ENCODE measurements at places on chromosomes 1 and 21.

- DNase-seq, result no peak
These were observed 2.6 kb downstream of the GJC2 start for GRCh38 chr1:228152097-228152917.

GRCh38 chr1:24897263-24898151 lies 32.6 kb downstream of the RUNX3 start:
- DNase-seq, result no peak

DNA sequence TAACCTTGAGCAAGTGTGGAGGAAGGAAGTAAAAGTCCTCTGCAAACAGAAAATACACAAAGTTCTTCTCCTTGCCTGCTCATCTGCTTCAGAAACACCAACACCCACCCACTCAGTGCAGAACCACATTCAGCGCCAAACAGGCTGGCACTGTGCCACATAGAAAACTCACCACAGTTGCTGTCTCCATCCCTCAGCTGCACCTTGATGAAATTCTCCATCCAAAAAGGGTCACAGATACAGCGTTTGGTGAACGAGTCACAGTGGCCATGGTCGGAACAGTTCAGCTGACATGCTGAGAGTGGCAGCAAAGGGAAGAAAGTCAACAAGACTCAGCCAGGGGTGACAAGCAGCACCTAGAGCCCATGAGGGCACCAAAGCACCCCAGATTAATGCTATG lies 114.5 kb downstream of the KIAA0319L start:
- no peak for DNase-seq

DNA sequence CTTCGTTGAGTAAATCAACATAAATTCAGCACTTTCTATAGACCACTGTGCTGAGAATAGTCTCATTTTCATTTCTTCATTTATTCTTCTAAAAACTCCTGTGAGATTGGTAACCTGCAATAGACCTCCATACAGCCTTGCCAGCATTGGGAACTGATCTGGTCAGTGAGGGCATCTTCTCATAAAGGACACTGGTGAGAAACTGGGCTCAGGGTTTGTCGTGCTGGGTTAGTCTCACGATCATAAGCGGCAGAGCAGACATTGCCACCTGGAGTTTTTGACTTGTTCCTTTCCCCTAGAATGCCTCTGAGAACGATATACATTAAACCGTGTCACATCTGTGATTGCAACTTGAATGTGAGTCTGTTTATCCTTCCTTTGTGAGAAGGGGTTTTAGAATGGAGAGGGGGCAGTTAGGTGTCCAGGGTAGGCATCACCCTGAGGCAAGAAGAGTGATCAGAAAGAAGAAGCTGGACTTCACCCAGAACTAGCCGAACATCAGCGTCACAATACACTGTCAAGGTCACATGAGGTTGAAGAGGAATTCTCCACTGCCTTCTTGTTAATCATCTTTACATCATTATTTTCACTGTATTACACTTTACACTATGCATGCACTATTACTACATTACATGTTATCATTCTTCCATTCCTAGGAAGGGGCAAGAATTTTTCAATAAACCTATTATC lies 1.4 kb upstream of the TTLL7 start:
- no peak for DNase-seq

DNA sequence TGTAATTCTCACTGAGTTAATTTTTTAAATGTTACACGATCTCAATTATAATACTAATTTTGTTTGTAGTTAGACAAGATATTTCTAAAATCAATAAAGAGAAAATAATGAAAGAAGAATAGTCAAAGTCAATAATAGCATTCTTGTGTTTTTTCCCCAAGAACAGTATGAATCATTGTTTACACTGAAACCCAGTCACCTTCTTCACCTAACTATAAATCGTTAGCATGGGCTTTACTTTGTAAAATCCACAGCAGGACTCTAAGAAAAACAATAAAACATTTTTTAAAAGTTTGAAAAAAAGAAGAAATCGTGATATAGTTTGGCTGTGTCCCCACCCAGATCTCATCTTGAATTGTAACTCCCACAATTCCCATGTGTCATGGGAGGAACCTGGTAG lies 234.6 kb upstream of the LYPLAL1 start:
- no peak for DNase-seq

GRCh38 chr1:206909883-206910318 lies 11.8 kb downstream of the FCMR start:
- DNase-seq, result no peak

GRCh38 chr1:32400876-32401631 lies 6.8 kb upstream of the BSDC1 start:
- peak; percentile 51 for DNase-seq

GRCh38 chr1:53057127-53057526 lies 4.9 kb upstream of the PODN start:
- DNase-seq, result peak; percentile 53

DNA sequence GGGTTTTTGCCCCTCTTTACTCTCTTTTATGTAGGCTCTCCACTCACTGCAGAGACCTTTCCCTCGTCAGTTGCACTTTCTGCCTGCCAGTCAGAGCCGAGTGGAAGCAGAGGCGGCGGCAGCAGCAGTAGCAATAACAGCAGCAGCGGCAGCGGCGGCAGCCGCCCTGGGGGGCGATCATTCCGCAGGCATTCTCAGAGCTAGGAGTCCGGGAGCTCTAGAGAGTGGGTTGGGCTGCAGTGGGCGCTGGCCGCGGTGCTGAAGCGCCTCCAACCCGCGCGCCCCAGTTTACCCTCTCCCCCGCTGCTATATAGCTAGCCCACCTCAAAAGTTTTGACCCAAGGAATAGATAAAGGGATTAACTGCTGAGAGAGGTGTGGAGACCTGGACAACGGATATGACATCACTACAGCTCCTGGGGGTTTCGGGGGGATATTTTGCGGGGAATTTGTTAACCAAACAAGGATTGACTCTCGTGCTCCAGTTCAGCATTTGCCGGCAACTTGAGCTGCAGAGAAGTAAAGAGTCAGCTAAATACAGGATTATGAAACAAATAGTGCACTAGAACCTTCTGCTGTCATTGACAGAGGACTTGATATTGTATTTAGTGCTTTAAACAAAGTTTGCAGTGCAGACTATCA lies at the start of gene OLFM3:
Gene OLFM3 (minus strand): TSS at position 102 of the 641 bp plus-strand sequence.
- DNase-seq, result no peak

DNA sequence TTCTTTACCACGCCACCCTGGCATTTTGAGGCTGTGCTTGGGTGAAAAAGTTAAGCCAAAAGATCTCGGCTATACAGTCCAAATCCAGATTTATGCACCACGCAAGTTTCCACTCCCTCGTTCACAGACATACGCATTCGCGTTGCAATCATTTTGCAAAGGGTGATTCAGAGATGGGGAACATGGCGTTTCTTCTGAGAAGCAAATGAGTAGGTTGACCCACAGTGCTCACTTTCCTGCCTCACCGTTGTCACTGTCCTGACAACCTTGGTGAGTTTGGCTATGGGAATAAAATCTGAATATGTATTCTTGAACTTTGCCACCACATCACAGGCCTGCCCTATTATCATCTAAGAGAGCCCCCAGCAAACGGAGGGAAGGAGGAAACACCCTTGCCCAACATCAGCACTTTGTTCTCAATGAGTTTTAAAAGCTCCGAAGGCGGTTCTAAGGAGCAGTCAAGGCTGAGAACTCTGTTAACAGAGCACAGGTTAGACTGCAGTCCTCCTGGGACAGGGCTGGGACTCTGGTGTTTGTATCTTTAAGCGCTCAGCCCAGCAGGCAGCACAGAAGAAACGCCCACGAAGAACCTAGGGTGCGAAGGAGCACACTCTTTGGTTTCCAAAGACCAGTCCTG lies 86.4 kb downstream of the RUNX1 start:
- DNase-seq, result no peak

- DNase-seq, result no peak
These were observed 62.6 kb upstream of the SPAG17 start for GRCh38 chr1:118247593-118247992.

DNA sequence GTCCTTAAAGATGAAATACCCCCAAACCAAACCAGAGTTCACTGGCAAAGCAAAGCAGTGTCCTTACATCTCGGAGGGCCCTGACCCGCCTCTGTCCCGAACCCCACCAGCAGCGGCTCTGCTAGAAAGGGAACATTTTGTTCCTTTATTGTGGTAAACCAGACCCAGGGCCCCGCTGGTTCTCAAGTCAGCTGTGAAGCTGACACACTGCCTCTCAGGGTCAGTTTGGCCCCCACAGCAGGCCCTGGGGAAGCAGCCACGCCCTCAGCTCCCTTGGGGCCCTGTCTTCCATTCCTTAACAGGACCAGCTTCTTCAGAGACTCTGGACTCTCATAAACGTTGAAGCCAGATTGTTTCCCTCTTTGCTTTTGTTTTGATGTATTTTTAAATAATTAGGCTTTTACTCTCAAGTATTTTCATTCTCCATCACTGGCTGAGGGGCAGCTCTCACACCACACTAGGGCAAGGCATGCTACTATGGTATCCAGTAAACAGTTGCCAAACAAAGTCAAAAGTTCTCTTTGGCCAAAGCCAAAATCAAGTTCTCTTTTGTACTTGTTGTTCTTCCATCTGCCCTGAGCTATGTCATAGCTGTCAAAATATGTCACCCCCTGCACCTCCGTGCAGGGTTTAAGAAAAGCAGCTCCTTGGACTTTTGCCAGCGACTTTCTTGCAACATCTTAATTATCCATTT lies 61.1 kb upstream of the ANGPTL1 start:
- no peak for DNase-seq

- DNase-seq, result peak; percentile 62
These were observed 63.1 kb downstream of the ACOT7 start for GRCh38 chr1:6330410-6330911.

DNA sequence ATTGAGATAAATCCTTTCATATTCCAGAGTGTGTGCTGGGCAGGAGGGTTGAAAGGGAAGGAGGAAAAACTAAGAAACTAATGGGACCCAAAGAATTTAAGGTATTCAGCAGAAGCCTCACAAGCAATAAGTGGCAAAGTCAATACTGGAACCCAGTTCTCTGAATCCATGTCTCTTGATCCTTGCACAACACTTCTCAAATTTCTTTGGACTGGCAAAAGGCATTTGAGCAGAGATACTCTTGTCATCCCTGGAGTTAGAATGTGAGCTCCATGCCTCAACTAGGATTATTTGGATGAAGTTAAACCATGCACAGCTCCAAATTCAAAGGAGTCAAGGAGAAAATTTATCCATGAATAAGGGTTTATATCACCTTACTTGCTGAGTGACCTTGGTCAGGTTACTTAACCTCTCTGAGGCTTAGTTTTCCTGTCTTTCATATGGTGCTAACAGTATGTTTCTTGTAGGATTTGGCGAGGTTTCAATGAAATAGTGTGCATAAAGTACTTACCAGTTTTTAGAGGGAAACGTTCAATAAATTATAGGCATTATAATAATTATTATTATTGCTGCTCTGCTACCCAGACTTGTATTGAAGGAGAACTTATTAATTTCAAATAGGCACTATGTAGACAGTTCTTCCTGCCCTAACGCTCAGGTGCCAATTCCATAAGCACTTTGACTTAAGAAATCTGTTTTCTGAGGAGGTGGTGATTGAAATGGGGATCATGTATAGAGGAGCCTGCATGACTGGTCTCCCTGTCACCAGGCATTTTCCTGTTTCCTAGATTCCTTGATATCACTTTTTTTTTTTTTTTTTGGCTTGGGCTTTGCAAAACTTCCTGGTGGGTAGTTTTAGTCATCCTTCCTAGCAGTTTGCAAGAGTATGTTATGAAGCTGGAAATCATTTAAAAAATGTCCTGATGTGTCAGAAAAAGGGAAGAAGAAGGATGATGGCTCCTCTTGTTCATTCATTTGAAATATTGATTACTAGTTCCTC lies 125.0 kb upstream of the JUN start:
- no peak for DNase-seq

- no peak for DNase-seq
These were observed 217.6 kb upstream of the SAMSN1 start for GRCh38 chr21:14763695-14764064.

DNA sequence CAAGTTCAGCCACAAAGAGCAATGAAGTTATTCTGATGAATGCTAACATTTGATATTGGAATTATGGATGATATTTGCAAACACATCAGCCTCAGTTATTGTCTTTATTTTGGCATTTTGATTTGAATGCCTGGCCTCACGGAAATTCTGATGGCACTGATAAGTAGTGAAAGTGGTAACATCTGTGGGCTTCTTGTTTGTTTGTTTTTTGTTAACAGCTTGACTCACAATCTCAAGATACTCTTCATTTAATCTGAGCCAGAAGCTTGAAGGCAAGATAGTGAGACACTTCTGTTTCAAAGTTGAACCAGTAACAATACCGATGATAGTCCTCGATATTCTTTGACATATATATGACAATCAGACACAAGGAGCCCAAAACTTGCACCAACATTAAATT lies 182.9 kb upstream of the NFIA start:
- DNase-seq, result no peak

DNA sequence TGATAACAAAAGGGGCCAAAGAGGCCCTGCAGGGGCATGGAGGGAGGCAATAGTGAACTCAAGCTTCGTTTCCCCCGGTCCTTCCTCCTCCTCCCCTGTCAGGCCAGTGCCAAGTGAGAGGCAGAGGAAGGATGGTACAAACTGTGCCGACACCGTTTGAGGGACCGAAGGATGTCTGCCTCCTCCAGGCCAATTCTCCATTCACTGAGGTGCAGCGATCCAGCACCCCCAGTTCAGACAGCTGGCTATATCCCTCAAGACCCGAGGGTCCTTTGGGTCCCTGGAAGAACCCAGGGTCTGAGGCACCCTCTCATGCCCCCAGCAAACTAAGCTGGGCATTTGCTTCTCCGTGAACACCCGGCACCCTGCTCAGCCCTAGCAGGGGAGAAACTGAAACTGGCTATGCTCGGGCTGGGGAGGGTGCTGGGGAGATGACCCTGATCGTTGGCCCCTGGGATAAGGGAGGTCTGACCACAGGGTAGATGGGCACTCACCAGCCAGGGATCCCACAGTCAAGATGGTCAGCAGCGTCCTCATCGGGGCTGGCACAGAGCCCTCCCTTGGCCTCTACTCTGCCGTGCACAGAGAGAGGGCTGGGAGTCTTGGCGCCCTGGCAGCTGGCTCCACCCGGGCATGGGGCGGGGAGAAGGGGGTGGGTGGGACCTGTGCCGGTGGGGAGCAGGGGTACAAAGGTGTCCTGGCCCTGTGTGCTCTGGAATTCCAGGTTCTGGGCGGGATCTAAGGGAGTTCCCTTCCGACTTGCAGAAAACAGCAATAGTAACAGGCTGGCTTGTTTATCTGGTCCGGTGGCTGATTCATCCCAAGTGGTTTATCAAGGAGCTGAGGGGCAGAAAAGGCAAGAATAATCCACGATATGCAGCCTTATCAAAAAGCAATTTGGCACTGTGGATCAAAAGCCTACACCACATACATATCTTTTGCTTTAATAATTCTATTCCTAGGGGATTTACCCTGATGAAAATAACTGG lies at the start of gene IL22RA1:
Gene IL22RA1 (minus strand): TSS at position 595 of the 989 bp plus-strand sequence. CDS start 58 bp downstream, at position 537.
- no peak for DNase-seq
